HepG2 (cell line): ENCODE measurements at places on chromosomes 4 and X.
A peak's percentile ranks its signal among the peaks of the same experiment; 100 is the strongest.

GRCh38 chrX:9717376-9717775 lies 48.3 kb downstream of the GPR143 start:
- no peak for DNase-seq

- DNase-seq, result no peak
Observed at GRCh38 chrX:49075347-49075746, 1.5 kb upstream of the PRAF2 start.

GRCh38 chrX:50635162-50635561 lies 164.5 kb upstream of the DGKK start:
- DNase-seq, result no peak

GRCh38 chr4:98447648-98448047 lies 186.5 kb downstream of the RAP1GDS1 start:
- no peak for DNase-seq

- peak; percentile 3 for DNase-seq
Observed at GRCh38 chr4:55742655-55743202, 76.9 kb upstream of the EXOC1L start.

DNA sequence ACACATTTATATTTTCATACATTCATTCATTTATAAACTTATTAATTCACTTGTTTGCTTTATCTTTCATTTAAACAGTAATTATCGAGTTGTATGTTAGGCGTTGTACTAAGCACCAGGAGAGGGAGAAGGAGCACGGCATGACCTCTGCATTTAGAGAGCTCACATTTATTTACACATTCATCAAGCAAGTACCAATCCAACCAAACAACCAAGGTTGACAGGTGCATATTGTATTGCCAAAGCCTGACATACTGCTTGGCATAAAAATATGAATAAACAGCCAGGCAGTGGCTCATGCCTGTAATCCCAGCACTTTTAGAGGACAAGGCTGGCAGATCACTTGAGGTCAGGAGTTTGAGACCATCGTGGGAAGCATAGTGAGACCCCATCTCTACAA lies 37.0 kb upstream of the CLNK start:
- DNase-seq, result no peak

DNA sequence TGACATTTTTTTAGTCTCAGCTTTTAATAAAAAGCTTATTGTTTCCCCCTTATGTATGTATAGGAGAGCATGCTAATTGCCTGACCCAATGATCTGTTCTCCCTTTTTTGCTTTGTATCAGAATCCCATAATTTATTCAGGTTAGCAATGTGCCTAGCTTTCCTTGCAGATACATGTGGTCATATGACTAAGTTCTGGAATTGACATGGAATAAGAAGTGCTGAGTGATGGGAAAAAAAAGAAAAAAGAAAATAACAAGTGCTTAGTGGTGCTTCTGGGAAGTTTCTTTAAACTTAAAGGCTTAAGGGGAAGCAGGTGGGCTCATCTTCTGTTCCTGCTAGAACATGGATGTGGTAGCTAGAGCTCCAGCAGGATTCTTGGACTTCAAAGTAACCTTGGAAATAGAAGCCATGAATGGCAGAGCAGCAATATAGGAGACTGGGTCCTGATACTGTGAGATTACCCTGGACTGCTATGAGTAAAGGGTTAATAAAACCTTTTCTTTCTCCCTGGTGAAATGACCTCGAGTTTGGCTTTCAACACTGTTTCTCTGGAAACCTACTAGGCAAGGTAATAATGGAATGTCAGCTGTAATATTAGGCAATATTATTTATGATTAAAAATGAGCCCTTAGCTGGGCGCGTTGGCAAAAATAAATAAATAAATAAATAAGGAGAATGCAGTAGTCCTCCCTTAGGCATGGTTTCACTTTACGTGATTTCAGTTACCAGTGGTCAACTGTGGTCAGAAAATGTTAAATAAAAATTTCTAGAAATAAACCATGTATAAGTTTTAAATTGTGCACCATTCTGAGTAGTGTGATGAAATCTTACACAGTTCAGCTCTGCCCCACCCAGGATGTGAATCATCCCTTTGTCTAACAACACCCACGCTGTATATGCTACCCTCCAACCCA lies 16.7 kb upstream of the RBM41 start:
- peak; percentile 14 for DNase-seq

- DNase-seq, result no peak
Observed at GRCh38 chrX:72254816-72255215, 16.0 kb upstream of the ERCC6L start.

DNA sequence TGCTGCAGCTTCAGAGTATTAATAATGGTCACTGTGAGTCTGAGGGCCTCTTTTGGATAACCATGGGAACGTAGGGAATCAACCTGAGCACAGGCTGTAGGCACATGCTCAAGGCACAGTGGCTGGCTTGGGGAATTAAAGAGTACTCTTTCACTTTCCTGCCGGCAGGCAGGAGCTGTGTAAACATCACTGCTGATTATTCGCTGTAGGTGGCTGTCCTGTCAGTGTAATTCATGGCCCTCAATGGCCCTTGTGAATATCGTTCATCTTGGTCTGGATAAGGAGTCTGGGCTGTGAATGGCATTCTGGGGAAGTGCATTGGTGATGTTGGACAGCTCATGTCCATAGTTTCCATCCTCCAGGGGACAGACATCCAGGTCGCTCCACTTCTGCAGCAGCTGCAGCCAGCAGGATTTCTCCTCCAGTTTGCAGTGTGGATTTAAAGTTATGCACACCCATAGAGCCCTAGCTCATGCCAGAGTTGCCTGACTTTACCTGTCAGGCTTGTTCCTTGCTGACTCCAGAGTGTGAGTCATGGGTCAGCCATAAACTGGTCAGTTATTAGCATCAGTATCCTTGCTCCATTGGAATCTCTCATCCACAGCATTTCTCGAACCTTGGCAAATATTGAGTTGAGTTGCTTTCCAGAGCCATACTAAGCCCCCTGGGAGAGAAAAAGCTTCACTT lies 43.0 kb downstream of the C4orf33 start:
- no peak for DNase-seq

- no peak for DNase-seq
Observed at GRCh38 chr4:78613522-78614321, 62.2 kb downstream of the ANXA3 start.

GRCh38 chr4:15562114-15562513 lies 92.4 kb downstream of the CC2D2A start:
- no peak for DNase-seq

- DNase-seq, result no peak
Observed at GRCh38 chr4:7414046-7414445, 20.7 kb downstream of the PSAPL1 start.

DNA sequence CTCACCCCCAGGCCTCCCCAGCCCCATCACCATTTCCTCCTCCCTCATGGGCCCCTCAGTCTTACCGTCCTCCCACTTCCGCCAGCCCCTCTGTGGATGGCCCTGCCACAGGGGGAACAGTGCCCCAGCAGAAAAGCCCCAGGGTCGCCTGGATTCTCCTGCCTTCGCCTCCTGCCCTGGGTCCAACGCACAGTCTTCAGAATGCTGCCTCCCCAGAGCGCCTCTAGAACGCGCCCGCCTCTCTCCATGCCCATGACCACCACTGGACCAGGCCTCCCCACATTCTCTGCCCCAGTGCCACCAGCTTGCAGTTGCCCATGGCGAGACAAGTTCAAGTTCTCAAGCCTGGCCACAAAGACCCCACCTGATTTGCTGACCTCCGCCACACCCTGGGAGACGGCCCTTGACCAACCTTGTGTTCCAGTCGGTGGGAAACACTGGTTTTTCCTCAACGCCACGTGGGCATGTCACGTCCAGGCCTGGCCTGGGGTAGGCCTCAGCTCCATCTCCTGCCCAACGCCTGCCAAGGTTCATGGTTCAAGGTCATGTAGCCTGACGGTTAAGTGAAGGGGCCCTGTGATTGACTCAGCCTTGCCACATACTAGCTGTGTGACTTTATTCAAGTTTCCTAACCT lies 634 bp upstream of the PLXNB3 start:
- DNase-seq, result peak; percentile 45

- DNase-seq, result no peak
Observed at GRCh38 chr4:183852910-183853547, 52.1 kb upstream of the STOX2 start.

GRCh38 chrX:40709395-40709794 lies 25.9 kb downstream of the MED14 start:
- no peak for DNase-seq

GRCh38 chr4:74904509-74905065 lies 28.3 kb upstream of the PARM1 start:
- no peak for DNase-seq

DNA sequence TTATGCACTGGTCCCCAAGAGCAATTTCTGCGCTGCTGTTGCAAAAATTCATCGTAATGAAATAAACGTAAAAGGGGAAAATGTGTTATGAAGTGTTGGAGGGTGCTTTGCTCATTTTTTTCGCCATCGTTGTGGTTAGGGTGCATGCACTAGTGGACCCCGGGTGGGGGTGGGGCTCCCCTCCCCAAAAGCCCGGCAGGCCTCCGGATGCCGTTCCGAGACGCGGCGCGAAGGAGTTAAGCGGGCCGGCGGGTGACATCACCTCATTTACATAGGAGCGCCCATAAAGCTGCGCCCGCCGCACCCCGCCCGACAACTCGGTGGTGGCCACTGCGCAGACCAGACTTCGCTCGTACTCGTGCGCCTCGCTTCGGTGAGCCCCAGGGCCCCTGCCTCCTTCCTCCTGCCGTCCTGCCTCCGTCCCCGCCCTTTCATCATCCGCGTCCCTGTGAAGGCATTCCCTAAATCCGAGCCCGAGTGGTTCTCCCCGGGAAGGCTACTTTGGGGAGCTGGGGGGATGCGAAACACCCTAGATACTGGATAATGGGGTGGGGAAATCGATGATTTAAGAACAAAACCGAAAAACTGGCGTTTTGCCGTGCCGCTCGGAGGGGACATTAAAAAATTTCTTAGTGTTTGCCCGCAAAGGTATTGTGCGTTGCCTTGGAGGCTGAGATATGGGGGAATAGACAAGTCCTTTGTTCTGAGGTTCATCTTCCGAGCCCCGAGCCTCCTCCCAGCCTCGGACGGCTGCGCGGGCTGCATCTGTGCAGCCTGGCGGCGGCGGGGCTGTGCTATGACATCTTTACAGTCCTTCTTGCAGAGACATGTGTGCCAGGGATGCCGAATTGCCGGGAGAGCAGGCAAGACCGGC lies at the start of gene TMSB4X:
Gene TMSB4X, plus strand, starts transcription at position 315 of the 874 bp plus-strand sequence.
- no peak for DNase-seq

GRCh38 chr4:48772556-48772955 lies 7.5 kb downstream of the FRYL start:
- no peak for DNase-seq

GRCh38 chr4:178068136-178068535 lies 625.9 kb upstream of the AGA start:
- DNase-seq, result no peak

DNA sequence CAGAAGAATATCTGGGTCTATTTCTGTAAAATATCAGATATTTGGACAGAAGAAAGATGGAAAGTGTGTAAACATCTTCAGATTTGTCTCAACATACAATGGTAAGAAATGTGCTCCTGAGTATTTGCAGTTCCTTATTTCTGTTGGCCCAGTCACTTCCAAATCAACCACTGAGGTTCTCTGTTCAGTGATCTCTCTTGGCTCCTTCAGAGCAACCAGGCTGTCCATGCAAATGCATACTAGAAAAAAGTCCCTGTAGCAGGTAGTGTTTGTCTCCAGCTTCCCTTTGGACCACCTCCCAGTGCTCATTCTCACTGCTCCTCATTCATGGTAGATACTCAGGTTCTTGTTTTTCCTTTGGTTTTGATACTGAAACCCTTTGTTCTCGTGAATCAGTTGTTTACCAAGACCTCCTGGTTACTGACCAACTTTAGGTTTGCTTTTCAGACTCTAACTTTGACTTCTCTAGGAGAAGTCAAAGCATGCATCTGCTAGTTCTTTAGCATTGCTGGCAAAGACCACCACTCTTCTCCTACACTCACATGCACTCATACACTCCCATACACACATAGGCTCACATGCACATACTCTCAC lies 28.8 kb downstream of the ASIC5 start:
- no peak for DNase-seq

- DNase-seq, result no peak
Observed at GRCh38 chr4:143202824-143203223, 18.1 kb downstream of the USP38 start.

DNA sequence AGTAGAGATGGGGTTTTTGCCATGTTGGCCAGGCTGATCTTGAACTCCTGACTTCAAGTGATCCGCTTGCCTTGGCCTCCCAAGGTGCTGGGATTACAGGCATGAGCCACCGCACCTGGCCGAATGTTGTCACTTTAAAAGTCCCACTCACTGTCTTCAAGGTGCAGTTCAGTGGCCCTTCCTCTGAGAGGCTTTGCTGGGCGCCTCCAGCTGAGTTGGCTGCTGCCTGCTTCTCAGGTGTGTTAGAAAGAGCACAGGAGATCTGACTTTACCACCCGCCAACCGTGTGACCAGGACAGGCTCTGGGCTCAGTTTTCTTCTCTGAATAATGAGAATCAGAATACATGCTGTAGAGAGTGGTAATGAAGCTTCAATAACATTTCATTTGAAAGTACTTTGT lies 207.4 kb downstream of the CEP135 start:
- DNase-seq, result no peak

DNA sequence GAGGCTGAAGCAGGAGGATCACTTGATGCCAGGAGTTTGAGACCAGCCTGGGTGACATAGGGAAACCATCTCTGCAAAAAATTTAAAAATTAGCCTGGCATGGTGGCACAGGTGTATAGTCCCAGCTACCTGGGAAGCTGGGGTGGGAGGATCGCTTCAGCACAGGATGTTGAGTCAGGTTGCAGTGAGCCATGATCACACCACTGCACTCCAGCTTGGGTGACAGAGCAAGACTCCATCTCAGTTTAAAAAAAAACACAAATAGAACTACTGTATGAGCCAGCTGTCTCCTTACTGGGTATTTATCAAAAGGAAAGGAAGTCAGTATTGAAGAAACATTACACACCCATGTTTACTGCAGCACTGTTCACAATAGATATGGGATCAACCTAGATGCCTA lies 138.7 kb downstream of the RAP1GDS1 start:
- no peak for DNase-seq

- no peak for DNase-seq
Observed at GRCh38 chr4:28357990-28358389, 1497.3 kb downstream of the STIM2 start.

- DNase-seq, result no peak
Observed at GRCh38 chr4:173243917-173244658, 75.5 kb downstream of the GALNT7 start.

DNA sequence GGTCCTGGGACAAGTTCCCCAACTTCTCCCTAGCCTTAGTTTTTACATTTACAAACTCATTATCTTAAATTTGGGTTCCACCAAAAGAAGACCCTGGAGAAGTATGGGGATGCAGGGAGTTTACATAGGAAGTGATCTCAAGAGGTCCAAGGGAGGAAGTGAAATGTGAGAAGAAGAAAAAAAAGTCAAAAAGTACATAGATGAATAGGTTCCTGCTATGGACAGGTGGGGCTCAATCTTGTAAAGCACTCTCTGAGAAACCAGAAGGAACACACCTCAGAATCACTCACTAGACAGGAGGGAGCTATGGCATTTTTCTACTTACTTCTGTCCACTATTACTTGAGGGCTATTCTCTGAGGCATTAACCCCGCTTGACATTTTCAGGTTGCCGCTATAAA lies 56.6 kb downstream of the ARHGAP6 start:
- no peak for DNase-seq
